Glutamatergic neuron (in vitro differentiated cells): ENCODE measurements at places on chromosomes 6 and 20.

DNA sequence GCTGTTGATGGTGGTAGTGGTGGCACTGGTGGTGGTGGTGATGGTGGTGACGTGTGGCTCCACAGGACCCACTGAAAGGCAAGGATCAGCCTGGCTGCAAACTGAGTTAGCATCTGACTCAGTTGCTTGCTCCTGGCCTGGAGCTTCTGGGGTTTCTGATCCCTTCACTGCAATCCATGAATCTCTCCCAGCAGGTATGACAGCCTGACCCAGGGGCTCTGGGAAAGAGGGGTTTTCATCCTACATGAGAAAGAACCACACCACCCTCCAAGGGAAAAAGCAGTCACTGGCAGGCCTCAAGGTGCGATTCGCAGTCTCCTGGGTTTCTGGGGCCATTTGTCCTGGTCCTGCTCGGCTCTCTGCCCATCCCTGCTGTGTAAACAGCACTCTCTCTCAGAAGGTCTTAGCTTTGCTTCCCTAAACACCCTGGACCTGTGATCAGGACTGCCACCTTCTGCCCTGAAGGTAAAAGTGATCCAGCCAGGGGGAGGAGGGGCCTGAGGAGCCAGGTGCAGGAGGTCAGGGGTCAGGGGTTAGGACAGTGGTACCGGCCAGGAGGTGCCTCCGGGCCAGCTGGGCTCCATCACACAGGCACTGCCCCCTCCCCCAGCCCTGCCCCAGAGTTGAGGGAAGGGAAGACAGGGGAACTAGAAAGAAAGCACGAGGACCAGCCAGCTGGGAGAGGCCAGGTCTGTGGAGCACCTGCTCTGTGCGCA, 152.0 kb downstream of the BMP7 start:
- no peak for DNase-seq

- DNase-seq: no peak
Observed at GRCh38 chr6:8995156-8995555, 559.8 kb upstream of the SLC35B3 start.

- no peak for DNase-seq
Observed at GRCh38 chr6:151379933-151380847, 11.2 kb downstream of the ZBTB2 start.

- no peak for DNase-seq
Observed at GRCh38 chr6:148374040-148374774, 31.6 kb downstream of the SASH1 start.

GRCh38 chr6:5282191-5282623, 20.9 kb downstream of the FARS2 start:
- DNase-seq: no peak

GRCh38 chr20:57261457-57262251, 4.8 kb downstream of the BMP7 start:
- DNase-seq: no peak

GRCh38 chr20:38863024-38863851, 57.7 kb downstream of the PPP1R16B start:
- DNase-seq: no peak

DNA sequence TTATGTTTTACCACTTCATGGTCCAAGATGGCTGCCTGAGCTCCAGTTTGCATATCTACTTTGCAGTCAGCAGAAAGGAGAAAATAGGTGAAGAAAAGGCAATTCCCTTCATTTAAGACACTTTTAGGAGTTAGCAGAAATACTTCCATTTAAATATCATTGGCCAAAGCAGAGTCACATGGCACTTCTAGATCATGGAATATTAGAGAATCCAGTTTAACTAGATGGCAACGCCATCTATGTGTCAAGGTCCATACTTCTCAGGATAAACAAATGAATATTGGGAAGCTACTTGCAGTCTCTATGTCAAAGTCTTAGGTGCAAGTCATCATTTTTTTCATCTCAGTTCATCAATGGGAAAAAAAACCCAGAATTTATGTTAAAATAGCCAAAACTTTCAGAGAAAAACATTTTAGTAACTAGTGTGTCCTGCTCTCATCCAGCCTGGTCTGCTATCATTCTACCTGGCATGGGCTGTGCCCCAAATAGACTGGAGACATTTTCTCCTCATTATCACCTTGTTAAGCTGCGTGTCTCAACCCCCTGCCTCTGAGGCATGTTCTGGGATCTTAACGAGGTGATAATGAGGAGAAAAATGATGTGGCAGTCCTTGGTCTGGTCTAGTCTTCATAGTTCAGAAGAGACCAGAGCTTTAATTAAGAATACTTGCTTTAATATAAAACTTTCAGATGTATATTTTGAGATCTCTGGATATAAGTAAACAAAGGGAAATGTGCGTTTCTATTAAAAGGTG, 227.3 kb downstream of the TBX18 start:
- no peak for DNase-seq

- no peak for DNase-seq
Observed at GRCh38 chr20:51249781-51250180, 226.9 kb upstream of the KCNG1 start.

DNA sequence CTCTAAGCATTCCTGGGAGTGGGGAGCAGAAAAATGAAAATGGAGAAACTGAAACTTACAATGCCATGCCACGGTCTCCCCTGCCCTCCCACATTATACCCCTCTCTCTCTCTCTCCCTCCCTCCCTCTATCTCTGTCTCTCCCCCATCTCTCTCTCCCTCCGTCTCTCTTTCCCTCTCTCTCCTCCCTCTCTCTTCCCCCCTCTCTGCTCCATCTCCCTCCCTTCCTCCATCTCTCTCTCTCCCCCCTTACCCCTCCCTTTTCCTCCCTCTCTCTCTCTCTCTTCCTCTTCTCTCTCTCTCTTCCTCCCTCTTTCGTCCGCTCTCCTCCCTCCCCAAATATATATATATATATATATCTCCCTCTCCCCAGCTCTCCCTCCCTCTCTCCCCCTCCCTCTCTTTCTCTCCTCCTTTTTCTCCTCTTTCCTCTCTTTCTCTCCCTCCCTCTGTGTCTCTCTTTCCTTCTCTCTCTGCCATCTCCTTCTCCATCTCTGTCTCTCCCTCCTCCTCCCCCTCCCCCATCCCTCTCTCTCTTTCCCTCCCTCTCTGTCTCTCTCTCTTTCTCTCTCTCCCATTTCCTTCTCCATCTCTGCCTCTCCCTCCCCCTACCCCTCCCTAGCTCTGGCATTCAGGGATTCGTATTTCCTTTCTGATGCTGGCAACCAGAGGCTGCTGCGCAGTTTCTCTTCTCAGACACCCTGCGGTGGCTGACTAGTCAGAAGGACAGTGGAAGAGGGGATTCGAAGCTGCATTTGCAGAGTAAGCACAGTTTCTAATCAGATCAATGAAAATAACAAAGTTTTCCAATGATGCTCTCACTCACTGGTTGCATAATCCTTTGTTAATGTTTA, 13.9 kb upstream of the VAPB start:
- DNase-seq: no peak

GRCh38 chr6:157646012-157646411, 177.0 kb upstream of the SNX9 start:
- no peak for DNase-seq

DNA sequence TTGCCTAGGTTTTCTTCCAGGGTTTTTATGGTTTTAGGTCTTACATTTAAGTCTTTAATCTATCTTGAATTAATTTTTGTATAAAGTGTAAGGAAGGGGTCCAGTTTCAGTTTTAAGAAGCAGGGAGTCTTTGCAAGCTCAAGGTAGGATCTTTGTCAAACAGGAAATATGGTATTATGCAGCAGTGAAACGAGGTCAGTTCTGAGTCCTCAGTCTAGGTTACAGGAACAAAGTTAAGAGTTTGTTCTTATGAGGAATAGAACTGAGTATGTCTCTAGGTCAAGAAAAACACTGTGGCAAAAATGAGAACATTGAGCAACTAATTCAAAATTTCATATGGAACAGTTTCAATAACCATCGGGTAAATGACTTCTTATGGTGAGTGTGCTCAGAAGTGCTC, 63.6 kb downstream of the GCLC start:
- DNase-seq: no peak
